ENCODE measurements at places on chromosomes 7 and 10.

DNA sequence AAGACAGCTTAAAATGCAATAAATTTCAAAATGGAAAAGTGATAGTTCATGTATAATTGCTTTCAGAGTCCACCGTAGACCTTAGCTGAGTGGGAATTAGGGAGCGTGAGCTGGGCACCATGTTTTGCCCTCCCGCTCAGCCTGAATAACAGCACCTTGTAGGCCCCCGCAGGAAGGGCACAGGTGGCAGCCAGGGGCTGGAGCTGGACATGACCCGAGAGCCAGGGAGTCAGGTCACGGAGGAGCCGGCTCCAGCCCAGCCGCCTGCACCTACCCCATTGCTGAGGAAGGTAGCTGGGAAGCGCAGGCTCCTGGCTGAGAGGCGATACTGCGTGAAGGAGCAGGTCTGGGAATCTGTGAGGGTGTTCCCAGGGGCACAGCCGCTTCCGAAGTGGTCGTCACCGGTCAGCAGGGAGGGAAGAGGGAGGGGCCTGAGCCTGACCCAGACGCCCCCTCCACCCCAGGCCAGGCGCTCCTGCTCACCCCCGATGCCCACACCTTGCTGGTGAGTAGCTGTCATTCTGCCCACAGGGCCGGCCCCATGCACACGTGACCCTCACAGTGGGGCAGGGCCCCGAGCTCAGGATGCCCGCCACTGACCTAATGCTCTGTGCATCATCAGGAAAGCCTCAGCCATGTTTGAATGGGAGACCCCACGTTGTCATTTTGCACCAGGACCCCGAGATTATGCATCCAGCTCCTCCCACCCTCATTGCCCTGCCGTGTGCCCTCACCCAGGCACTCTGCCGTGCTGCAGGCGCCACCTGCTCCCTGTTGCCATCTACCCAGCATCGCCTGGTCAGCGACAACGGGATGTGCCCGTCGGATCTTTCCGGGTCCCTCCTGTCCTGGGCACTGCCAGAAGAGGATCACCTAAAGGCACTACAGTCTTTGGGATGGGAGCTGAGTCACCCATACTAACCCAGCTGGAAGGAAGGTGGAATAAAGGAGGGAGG, 129.2 kb upstream of the TCERG1L start:
- no peak for DNase-seq

DNA sequence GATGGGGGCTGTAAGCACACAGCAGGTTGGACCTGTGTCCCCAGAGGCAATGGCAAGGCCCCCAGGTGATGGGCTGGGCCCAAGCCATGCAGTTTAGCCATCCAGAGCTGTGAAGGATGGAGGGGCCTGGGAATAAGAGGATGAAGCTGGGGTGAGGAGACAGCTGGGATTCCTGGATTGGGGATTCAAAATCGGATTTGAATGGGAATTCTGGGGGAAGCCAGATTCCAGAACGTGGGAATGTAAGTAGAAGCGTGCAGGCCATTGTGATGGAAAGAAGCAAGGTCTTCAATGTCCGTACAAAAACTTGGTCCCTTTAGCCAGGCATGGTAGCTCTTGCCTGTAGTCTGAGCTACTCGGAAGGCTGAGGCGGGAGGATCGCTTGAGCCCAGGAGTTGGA, 9.8 kb downstream of the SH2B2 start:
- DNase-seq = no peak

GRCh38 chr7:33310546-33310945, 181.2 kb downstream of the BBS9 start:
- DNase-seq = no peak

DNA sequence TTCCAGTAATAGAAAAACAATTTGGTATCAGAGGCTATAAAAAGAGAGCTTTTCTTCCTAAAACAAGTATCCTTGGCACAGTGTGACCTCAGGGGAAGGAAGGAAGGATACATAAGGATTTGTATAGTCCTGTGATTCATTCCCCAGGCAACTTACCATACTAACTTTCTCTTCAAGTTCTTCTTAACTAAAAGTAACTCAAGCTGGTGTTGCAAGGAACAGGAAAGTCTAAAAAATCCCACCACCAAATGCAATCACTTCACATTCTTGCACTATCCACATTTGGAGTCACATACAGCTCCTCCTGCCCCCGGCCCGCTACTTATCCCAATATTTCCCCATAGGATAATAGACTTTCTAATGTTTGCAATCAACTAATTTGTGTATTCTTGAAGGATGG, 84.8 kb downstream of the PRKAG2 start:
- DNase-seq = no peak

GRCh38 chr7:151999424-152000090, 25.9 kb upstream of the GALNT11 start:
- DNase-seq = no peak

DNA sequence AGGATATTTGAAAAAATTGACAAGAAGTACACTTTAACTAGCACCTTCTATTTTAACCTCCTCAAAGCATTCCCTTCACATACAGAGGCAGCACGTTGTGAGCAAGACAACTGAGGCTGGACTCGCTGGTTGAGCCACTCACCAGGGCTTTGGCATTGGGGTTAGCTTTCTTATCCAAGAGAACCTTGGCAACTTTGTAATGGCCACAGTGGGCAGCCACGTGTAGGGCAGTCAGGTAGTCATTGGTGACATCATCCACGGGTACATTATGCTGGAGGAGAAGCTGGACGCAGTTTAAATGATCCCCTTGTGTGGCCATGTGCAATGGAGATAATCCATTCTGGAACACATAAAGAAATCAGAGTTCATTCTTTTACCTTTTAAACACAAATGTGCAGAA, 181.8 kb downstream of the ANK3 start:
- DNase-seq = peak; percentile 74

GRCh38 chr10:81679291-81679690, 195.7 kb upstream of the NRG3 start:
- no peak for DNase-seq

GRCh38 chr7:101308245-101309085, 13.1 kb downstream of the IFT22 start:
- DNase-seq = no peak

GRCh38 chr7:51778121-51778520, 461.5 kb upstream of the COBL start:
- DNase-seq = no peak

DNA sequence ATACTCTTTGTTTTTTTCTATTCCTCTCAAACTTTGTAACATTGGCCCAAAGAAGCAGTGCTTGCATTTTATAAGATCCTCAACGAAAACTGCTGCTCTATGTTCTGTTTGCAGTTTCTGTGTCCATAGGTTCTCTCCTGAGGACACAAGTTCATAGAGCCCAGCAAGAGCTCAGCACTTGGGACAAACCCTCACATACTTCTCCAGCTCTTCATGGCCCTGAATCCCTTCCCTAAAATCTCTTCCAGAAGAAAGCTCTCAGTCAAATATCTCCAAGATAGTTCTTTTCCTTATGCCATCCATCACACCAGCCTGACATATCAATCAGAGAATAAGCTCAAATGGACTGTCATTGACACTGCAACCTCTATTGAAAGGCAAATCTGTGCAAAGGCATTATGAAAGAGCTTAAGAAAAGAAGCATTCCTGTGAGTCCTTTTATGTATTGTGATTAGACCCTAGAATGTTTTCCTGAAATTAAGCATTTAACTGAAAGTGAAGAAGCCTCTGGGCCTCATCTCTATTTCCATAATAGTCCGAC, 405.5 kb downstream of the ANKRD7 start:
- no peak for DNase-seq

- no peak for DNase-seq
These were observed 857 bp downstream of the INTS15 start for GRCh38 chr7:6590645-6591110.

DNA sequence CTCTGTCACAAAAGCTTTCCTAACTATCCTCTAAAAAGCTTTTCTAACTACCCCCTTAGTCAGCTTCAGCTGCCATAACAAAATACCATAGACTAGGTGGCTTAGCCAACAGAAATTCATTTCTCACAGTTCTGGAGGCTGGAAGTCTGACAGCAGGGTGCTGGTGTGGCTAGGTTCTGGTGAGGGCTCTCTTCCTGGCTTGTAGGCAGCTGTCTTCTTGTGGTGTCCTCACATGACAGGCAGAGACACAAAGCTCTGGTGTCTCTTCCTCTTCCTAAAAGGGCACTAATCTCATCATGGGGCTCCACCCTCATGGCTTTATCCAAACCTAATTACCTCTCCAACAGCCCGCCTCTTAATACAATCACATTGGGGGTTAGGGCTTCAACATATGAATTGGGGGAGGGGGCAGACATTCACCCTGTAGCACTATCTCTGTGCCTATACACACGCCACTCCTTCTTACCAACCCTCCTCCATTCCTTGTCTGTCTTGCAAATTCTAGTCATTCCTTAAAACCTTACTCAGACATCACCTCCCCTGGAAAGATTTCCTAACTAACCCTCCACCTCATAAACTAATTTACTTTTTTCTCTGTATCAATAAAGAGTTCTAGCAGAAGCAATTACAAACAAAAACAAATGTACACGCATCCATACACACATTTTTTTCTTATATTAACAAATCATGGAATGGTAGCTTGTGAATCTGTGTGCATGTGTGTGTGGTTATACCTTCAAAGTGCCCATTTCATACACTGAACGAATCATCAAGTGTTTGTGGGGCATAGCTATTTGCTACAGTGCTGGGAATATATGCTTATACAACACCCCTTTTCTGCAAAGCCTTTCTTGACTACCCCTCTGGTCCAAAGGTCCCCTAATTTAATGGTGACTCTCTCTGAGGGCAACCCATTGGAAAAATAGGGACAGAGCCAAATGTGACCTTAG, 26.4 kb downstream of the RHOBTB1 start:
- no peak for DNase-seq

- no peak for DNase-seq
These were observed 228.5 kb downstream of the SORCS1 start for GRCh38 chr10:106935978-106936451.

DNA sequence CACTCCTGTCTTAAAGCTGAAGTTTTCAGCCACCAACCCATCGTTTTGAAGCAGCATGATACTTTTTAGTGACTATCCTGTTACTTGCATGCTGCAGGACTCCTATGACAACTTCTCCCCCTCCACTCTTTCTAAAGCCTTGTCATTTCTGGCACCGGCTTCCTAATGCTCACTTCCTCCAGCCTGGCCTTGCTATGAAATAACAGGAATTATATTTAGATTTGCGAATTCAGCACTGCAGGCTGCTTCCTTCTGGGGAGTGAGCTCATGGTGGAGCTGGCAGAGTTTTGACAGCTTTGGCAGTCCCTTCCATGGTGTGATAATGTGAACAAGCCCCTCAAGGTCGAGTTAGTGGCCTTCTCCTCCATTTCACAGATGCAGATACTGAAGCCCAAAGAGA, 13.4 kb downstream of the BLNK start:
- no peak for DNase-seq

- no peak for DNase-seq
These were observed 16.7 kb downstream of the PSAP start for GRCh38 chr10:71834343-71834674.

DNA sequence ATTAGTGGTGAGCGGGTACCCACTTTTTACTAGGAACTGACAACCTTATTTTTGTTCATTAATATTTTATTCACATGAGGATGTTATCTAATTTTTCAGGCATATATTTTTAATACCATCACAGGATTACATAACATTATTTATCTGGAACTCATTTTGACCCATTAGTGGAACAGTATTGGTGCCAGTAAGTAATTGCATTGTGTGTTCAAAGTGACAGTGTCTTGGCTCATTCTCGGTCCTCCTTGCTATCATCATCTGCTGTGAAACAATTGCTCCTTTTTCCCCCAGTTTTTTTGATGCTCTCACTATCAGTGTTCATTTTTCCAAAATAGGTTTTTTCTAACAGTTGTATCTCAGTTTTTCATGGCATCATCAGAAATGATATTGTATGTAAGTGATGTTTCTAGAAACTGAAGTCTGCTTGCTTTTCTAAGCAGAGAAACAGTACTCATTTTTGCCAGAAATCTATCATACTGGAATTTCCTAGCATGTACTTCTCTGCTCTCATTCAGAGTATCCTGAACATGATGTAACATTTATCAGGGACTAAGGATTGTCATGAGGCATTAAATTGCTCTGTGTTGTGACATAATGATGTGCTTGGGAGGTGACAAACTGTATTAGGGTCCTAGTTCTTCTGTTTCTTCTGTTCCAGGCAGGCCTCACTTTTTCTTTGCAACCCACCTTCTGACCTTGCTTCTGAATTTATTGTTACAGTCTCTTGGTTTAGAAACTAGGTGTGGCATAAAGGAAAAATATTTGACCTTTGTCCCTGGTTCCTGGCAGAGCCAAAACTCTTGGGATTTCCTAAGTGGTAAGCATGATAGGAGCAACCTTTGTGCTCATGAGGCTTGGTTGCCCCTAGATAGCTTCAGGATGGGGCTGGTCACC, 4.2 kb downstream of the NUB1 start:
- no peak for DNase-seq

- peak; percentile 13 for DNase-seq
These were observed 36.4 kb downstream of the DPYSL4 start for GRCh38 chr10:132223156-132223590.

- no peak for DNase-seq
These were observed 126.5 kb upstream of the GAD2 start for GRCh38 chr10:26090026-26090425.

GRCh38 chr10:87546971-87547413, 42.3 kb downstream of the MINPP1 start:
- no peak for DNase-seq

DNA sequence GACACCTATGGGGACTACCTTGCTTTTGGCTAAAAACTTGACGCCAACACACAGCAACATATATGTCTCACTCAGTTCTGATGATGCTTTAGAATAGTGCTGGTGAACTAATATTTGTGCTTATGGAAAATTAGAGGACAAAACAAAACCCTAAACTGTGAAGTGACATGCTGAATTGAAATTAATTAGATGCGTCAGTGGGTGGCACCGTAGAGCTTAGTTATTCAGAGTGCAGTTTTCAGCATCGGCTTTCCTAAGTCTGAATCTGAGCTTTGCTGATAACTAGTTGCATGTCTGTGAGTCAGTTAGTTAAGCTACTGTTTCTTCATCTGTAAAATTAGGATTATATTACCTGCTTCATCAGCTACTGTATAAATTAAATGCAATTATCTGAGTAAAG, 245.0 kb upstream of the SORCS1 start:
- no peak for DNase-seq

DNA sequence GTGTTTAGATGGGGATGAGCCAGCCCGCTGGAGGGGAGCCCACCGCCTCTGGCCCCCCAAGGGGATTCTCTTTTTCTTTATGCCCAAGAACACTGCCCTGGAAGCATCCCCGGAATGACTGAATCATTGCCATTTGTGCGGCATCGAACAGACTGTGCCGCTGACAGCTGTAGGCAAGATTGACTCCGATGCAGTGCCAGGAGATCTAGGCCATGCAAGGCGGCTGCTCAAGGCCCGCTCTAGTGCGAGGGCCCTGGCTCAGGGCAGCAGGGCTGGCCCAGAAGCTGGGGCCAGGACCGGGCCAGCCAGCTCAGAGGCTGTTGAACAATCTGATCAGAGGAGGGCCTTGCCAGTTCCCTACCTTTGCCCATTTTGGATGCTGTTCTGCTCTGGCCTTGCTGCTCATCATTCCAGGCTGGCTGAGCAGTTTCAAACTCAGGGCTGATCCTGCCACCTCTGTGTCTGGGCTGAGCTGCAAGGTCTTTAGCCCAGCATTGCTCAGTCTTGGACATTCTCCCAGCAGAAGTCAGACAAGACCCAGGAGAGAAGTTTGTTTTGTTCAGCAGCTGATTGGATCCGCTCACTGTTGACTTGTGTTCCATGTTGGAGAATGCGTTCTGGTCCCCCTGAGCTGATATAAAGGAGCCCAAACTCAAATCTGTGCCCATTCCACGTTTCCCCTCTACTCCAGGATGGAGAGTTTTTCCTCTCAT, 485.3 kb upstream of the GALNT17 start:
- DNase-seq = no peak

GRCh38 chr7:116433246-116433645, 66.3 kb upstream of the CAV2 start:
- no peak for DNase-seq

- no peak for DNase-seq
These were observed 85.5 kb upstream of the CACUL1 start for GRCh38 chr10:118840071-118840775.

Data from cerebellar nuclear complex (tissue), 1 donor.